ENCODE measurements at places on chromosomes 2 and 18.

DNA sequence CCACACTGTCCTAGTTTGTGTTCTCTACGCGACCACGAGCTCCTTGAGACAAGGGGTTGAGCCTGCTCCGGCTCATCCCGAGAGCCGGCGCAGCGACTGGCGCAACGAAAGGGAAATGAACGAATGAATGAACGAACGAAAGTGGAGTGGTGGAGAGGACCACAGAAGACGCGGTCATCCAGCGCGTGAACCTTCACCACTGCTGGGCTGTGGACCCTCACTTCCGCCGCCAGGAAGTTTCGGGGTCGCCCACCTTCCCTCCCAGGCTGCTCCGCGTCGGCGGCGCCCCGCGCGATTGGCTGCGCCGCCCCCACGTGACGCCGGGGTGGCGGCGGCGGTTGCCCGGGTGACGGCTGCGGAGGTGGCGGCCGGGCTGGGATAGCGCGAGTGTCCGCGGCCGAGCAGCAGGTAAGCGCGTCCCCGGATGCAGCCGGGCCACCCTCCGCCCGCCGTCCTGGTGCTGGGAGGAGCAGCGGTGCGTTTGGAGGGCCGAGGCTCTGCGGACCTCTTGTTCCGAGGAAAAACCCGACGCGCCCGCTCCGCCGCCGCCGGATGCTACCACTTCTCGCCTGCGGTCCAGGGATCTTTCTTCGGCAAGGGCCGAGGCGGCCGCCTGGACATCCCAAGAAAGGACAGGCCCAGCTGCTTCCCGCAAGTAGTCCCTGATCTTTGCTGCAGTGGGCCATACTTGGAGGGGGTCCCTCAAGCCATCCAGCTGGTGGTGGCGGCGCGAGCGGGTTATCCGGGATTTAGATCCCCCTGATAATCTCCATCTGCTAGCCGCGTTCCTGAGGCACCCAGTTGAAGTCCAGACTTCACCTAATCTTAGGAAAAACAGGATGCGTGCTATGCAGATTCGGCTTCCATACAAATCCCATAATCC is at the start of gene ARMC9:
Gene ARMC9 (plus strand): TSS at position 341 of the 883 bp plus-strand sequence. CDS start 7,608 bp downstream, outside the sequence.
- DNase-seq, result peak; percentile 90

- no peak for DNase-seq
These were observed 68.3 kb downstream of the PTPN4 start for GRCh38 chr2:119827866-119828507.

GRCh38 chr2:205197468-205198139 is 484.7 kb upstream of the NRP2 start:
- no peak for DNase-seq

- no peak for DNase-seq
These were observed 261.0 kb downstream of the TPGS2 start for GRCh38 chr18:36567800-36568199.

DNA sequence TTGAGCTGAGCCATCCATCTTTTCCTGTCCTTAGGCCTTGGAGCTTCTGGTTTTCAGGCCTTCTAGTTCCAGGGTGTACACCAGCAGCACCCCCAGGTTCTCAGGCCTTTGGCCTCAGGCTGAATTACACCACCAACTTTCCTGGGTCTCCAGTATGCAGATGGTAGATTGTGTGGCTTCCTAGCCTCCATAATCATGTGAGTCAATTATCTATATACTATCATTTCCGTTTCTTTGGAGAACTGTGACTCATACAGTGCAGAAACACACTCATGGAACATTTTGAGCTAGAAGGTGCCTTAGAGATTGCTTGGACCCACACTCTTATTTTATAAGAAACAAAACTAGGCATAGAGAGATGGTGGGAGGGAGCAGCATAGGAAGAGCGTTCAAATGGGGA is 167.4 kb downstream of the NCK2 start:
- no peak for DNase-seq

GRCh38 chr18:37006742-37007141 is 177.8 kb downstream of the KIAA1328 start:
- DNase-seq, result no peak

GRCh38 chr2:139544186-139544851 is 764.1 kb upstream of the NXPH2 start:
- no peak for DNase-seq

GRCh38 chr2:154032220-154032619 is 160.5 kb downstream of the GALNT13 start:
- no peak for DNase-seq

DNA sequence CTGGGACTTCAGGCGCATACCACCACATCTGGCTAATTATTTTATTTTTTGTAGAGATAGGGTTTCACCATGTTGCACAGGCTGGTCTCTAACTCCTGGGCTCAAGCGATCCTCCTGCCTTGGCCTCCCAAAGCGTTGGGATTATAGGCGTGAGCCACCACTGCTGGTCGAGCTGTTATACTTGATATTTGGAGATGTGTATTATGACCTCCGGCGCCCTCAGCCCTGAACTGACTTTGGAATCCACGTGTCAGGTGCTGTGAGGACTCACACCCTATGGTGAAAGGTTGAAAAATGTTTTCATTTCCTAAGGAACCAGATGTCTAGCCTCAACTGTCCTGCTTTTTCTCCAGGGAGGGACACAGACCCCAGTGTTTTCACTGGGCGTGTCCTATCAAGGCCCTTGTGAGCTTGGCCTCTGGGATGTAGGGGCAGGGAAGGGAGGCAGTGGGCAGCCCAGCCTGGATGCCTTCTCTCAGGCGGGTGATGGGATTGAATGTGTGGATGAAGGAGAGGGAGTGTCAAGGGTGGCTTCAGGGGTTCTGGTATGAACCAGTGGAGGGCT is 56.4 kb upstream of the HAAO start:
- DNase-seq, result no peak

DNA sequence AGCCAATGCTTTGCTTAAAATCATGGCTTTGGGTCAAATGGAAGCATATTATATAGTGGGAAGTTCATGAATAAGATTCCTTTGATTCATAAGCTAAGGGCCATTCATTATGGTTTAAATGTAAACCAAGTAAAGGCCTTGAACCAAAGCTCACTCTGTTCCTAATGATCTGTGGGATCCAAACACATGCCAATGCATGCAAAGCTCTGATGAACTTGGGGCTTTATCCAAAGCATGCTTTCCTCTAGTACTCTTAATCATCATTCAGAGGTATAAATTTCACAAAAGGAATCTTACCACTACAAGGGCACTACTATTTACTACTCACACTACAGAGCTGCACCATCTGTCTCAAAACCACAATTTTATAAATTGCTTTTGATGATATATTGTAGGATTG is 102.8 kb upstream of the RBMS1 start:
- DNase-seq, result no peak

DNA sequence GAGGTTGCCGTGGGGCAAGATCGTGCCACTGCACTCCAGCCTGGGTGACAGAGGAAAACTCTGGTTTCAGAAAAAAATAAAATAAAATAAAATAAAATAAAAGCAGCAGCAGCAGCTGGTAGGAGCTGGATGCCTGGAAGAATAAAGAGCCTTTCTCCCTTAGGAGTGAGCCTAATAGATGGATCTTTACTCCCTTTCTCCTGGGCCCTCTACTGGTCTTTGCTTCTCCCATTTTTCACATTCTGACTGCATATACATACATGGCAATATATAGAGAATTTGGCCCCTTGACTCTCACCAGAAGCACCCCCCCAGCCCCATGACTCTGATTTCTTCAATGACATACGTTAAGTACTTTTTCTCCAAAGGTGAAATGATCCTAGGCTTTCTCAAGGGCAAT is 9.8 kb upstream of the MALT1 start:
- DNase-seq, result no peak

DNA sequence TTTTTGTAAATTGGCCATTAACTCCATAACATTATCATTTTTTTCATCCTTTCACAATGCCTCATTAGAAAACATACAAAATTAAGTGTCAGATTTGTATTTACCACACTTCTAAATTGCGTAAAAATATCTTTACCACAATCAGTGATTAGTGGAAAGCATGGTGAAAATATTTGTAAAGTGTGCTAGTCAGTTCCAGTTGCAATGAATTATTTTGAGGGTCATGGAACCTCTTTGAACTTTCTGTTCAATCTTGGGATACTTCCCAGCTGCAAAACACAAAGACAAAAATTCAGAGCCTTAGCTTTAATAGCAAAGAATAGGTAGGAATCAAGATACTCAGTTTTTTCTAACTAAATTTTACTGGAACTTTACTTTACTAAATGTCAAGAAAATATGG is 4.0 kb upstream of the COL3A1 start:
- no peak for DNase-seq

- no peak for DNase-seq
These were observed 530 bp downstream of the GALNT1 start for GRCh38 chr18:35581898-35582641.

DNA sequence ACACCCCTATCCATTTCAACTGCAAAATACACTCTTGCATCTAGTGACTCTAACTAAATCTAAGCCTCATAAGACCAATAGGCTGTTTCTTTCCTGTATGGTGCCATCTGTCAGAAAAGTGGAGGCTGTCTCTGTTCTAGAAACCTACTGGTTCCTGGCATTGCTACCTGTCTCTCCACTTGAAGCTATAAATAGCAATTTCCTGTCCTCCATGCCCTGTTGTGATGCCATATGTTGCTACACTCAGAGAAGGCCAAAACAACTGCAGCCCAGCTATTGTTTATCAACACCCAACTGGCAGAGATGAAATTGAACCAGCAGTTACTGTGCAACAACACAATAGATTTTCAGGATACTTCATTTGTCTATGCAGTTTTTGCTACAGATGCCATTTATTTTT is 1355.1 kb upstream of the SLC39A10 start:
- DNase-seq, result no peak

DNA sequence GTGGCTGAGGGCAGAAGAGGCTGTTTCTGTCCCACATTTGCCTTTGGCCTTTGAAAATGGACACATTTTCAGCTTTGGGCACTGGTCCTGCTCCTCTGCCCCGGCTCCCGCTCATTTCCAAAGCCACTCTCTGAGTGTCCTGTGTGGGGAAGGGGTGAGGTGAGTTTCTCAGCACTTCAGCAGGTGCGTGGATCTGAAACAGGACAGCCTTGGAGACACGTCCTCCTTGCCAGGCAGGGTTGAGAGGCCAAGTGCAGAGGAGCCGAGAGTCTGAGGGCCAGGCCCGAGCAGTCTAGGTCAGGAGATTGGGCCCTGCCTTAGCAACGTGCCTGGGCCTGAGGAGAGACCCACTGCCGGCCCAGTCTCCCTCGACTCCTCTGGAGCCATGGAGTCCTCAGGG is 21.9 kb upstream of the ALPI start:
- no peak for DNase-seq

GRCh38 chr2:38073211-38074057 is 2.5 kb downstream of the CYP1B1 start:
- DNase-seq, result no peak

- DNase-seq, result no peak
These were observed 49.7 kb downstream of the CYRIA start for GRCh38 chr2:16615687-16616615.

DNA sequence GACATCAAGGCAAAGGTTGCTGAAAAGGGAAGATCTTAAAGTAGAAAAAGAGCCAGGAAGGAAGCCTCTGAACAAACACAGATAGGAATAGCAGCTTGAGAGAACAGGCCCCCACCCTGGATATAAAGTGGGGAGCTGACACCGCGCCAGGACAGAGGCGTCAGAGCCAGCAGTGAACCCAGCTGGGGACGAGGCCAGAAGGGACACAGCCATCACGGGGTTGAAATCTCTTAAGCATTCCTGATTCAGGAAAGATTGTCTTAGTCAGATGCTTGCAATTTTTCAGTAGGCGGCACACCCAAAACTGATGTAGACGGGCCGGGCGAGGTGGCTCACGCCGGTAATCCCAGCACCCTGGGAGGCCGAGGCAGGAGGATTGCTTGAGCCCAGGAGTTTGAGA is 93.8 kb upstream of the PHLPP1 start:
- DNase-seq, result no peak

DNA sequence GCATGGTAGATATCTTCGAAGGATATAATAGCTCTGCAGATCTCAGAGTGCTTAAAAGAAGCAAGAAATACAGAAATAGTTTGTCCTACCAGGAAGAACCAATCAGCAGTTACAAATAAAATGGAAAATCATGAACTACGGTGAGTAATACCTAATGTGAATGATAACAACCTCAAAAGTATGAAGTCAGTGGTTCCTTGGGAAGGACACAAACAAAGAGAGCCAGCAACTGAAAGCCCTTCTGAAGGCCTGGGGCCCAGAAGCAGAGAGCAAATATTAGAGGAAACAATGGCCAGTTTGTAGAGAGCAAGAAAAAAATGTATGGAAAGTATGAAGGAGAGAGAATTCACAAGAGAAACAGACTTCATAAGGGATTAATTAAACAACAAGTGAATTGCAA is 226.8 kb upstream of the CHST9 start:
- no peak for DNase-seq

GRCh38 chr2:137969418-137969765 is 5.1 kb downstream of the HNMT start:
- DNase-seq, result peak; percentile 51

GRCh38 chr2:25614711-25615110 is 58.7 kb downstream of the DTNB start:
- no peak for DNase-seq

GRCh38 chr2:239835056-239835455 is 190.1 kb downstream of the NDUFA10 start:
- DNase-seq, result no peak

DNA sequence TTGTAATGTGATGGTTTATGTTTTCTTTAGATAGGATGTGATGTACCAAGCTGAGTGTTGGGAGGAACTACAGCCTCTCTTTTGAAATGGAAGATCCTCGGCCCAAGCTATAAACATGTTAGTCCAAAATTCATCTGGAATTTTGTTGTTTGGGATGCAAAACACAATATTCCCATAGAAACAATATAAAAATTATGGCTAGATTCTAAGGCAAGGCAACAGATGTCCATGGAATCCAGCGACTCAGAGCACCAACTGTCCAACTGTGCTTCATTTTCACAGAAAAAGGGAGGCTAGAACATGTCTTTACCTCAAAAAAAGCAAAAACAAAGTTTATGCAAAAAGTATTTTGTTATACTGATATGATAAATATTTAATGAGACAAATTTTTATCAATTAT is 52.4 kb upstream of the ATP8B1 start:
- DNase-seq, result no peak

Data from HTR-8/SVneo (cell line).